ENCODE measurements at places on chromosomes 3 and 15. TPM values are rescaled to one million over a fixed set of nuclear protein-coding genes. Genes with fewer than 3 reads are reported as not detected.

The CHL1 gene
- total RNA-seq, result 8.8 TPM

The ZPLD1 gene
- not detected for total RNA-seq

The SCAMP5 gene
- 3.0 TPM for total RNA-seq

The TRH gene
- not detected for total RNA-seq

The RAB27A gene
- total RNA-seq, result 5.8 TPM

The LMCD1 gene
- total RNA-seq, result 72.9 TPM

The CISH gene
- 16.6 TPM for total RNA-seq

The GATA2 gene
- 11.0 TPM for total RNA-seq

- H3K4me3 ChIP-seq, result no peak overlapping the region
- DNase-seq, result no peak
- H3K4me1 ChIP-seq, result no peaks in the 10 kb centered on the region
- H3K27me3 ChIP-seq, result peaks cover 5% of the 10 kb centered on the region
- no peak overlapping the region for H3K27ac ChIP-seq
- H3K36me3 ChIP-seq, result no peaks in the 10 kb centered on the region
Observed at GRCh38 chr15:62208884-62209283, 43.8 kb upstream of the C2CD4B start.

DNA sequence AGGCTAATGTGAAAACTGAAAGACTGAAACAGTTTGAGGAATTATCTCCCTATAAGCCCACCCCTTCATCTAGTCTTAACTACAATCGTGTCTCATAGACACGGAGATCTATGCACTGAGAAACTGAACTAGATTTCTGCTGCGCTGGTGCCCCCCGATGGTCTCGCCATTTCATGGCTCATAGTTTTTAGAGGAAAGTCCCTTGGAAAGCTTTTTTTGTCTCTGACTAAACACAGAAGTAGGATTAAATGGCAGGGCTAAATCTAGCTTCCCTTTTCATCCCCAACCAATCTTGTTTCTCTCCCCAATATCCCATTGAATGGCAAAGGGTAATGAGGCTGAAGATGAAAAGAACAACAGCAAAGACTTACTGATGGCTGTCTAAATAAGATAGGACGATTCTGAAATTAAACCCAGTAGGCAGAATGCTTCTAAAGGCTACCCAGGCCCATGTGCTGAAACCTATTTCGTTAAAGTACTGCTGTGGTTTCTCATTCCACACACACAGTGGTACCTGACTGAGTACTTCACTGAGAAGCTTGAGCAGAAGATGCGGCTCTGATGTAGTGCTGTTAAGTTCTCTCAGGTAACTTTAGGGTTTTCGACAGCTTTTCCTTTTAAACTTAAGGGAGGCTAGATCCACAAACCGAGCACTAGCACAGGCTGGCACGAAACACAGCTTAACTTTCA, 142.7 kb downstream of the GADL1 start:
- H3K27me3 ChIP-seq, result no peaks in the 10 kb centered on the region
- H3K36me3 ChIP-seq, result no peaks in the 10 kb centered on the region
- H3K27ac ChIP-seq, result no peak overlapping the region
- no peak overlapping the region for H3K4me3 ChIP-seq

DNA sequence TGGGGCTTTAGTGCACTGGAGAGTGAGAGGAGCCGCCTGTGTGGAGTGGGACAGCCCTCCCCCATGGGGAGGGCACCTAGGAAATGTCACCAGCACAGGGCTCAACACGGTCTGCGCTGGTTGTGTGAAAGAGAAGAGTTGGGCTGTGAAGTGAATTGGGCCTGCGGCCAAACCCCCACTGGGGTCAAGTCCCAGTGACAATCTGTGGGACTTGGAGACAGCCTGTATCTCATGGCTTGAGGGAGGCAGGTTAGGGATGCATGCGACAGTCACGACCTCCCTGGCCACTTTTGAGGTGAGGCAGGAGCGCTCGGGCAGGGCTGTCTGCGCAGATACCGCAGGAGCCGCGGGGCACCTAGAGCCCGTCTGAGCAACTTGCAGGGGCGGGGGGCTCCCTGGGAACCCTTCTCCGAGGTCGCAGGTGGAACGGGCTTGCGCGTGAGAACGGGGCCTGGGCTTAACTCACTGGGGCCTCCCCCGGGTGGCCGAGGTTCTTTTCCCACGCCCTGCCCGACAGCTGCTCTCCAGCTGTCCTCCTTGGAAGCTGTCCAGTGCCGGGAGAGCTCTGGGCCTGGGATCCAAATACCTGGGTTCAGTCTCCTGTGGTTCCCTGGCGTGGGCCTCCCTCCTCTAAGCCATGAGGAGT, 77.4 kb downstream of the SNRK start:
- no peaks in the 10 kb centered on the region for H3K36me3 ChIP-seq
- no peak overlapping the region for H3K4me3 ChIP-seq
- H3K27me3 ChIP-seq, result no peaks in the 10 kb centered on the region

DNA sequence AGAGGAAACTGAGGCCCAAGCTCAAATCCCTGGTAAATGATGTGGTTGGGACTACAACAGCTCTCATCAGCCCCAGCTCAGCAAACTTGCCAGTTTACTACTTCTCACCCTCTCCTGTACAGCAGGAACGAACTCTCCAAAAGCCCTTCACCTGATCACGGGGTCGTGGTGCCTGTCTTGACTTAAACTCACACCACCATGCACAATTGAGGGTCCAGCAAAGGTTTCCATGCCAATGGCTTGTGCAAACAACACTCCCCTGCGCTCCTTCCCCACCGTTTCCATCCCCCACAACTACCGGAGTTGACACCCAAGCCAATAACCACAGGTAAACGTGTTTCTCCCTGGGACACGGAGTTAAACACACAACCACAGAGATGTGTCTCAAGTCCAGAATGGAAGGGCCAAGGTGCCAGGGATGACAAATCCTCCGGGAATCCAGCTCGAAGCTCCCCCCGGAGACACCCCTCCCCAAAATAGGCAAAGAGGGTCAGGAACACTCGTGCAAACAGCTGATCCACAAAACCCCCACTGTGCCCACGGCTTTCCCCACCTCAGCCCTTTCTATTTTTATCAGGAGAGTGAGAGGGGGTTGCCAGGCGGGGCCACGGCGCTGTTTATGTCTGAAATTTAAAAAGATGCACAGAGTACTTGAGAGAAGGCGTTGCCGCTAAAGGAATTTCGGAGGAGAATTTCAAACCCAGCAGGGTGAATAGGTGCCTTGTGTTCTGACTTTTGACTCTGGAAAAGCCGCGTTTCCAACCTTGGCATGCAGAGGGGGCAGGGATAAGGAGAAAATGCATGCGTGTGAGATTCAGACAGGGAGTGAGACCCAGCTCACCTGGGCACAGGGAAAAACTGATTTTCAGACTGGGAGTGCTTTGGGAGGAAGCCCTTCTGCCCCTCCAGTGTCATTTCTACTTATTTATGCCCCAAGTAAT, 10.6 kb upstream of the ACAN start:
- H3K36me3 ChIP-seq, result no peaks in the 10 kb centered on the region
- no peak overlapping the region for H3K4me3 ChIP-seq
- no peaks in the 10 kb centered on the region for H3K4me1 ChIP-seq

DNA sequence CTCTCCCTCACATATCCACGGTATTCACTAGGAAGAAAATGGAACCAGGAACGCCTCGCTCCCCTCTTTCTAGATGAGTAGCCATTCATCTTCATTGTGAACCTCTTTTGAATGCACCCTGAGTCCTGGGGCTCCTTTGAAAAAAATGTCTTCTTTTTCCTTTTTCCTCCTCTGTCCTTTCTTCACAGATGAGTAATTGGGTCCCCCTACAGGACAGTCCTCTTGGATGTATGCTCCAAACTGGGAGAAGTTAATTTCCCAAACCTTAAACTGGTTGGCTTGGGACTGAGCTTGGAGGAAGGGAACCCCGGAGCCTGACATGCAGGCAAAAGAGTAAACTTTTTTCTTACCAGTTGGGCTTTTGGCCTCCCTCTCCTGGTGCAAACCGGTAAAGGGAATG, 108.8 kb downstream of the DPH6 start:
- H3K27ac ChIP-seq, result no peak overlapping the region
- DNase-seq, result no peak
- H3K27me3 ChIP-seq, result no peaks in the 10 kb centered on the region
- H3K4me1 ChIP-seq, result peaks cover 4% of the 10 kb centered on the region
- no peaks in the 10 kb centered on the region for H3K36me3 ChIP-seq

GRCh38 chr3:86814321-86814720, 176.6 kb downstream of the VGLL3 start:
- no peaks in the 10 kb centered on the region for H3K27me3 ChIP-seq
- no peak overlapping the region for H3K4me3 ChIP-seq
- H3K27ac ChIP-seq, result no peak overlapping the region
- H3K36me3 ChIP-seq, result no peaks in the 10 kb centered on the region
- no peaks in the 10 kb centered on the region for H3K4me1 ChIP-seq
- no peak for DNase-seq

GRCh38 chr15:77855871-77856270, 221.6 kb downstream of the TBC1D2B start:
- H3K27me3 ChIP-seq, result peaks cover 48% of the 10 kb centered on the region
- DNase-seq, result no peak
- no peak overlapping the region for H3K4me3 ChIP-seq
- H3K36me3 ChIP-seq, result no peaks in the 10 kb centered on the region
- H3K27ac ChIP-seq, result no peak overlapping the region

DNA sequence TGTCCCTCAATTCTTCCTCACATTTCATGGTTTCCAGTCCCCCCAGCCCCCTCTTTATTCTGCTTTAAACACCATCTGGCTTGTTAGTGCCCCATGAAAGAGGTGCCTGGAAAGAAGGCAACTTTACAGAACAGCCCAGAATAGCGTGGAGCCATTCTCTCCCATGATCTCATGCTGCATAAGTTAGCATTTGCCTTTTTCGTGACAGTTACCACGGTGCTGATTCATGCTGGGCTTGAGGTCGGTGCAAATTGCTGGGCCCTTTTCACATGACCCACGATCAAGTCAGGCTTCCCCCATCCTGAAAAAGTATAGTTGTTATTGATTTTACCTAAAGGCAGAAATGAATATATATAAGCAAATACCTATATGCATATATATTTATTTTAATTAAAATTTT, 29.6 kb downstream of the SQOR start:
- no peaks in the 10 kb centered on the region for H3K27me3 ChIP-seq
- DNase-seq, result no peak
- peaks cover 15% of the 10 kb centered on the region for H3K4me1 ChIP-seq
- H3K4me3 ChIP-seq, result no peak overlapping the region

- no peak for DNase-seq
- no peaks in the 10 kb centered on the region for H3K27me3 ChIP-seq
- H3K4me3 ChIP-seq, result no peak overlapping the region
- peaks cover 9% of the 10 kb centered on the region for H3K4me1 ChIP-seq
Observed at GRCh38 chr15:79878078-79878705, 18.6 kb downstream of the MTHFS start.
